AG04449 (cell line): ENCODE measurements at places on chromosomes 2 and 18.

- no peak for DNase-seq
Measured at GRCh38 chr2:26725521-26725820, 32.9 kb downstream of the KCNK3 start.

DNA sequence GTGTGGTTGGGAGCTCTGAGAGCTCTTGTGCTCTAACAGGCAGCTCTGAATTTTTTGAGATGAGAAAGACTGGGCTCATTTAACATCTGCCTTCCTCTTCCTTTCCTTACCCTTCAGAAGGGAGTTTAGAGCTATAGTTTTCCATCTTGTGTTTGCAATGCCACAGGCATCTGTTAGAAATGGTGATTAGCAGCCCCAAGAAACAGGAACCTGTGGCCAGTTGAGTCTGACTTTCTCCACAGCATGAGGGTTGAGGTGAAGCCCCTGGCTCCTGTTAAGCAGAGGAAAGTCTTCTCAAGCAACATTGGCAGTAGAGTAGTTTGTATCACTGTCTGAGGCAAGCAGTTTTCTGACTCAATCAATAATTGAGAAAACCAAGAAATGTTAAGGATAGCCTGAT lies 577.4 kb downstream of the ZEB2 start:
- DNase-seq: no peak

DNA sequence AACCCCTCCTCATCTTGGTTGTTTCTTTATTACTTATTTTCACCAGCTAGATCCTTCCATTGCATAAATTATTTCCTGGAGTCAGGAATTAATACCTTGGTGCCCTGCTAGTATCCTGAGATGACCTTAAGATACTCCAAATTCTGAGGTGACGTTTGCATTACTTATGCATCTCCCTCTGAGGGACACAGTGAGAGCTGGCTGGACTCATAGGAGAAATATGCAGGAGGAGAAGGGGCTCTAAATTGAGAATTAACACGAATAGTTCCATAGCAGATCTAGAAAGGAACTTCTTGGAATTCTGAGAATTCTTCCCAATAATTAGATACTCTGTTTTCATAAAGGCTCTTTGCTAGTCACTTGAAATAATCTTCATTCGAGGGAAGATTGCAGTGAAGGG lies 310.6 kb upstream of the ZEB2 start:
- peak; percentile 51 for DNase-seq

GRCh38 chr2:54708584-54709335 lies 14.7 kb upstream of the EML6 start:
- DNase-seq: no peak

- DNase-seq: no peak
Measured at GRCh38 chr2:180033993-180034894, 27.1 kb upstream of the CWC22 start.

DNA sequence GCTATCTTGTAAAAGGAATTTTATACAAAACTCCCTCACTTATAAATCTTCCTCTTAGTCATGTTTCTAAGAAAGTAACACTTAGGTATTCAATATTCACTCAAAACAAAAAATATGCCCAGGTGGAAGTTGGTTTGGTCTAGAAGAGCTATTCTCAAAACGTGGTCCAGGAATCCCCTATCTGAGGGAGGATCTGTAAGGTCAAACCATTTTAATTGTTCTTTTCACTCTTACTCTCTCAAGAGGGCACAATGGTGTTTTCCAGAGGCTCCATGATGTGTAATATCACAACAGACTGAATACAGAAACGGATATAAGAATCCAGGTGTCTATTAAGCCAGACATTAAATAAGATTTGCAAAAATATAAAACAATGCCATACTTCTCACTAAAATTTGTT lies 9.9 kb downstream of the MOB1A start:
- DNase-seq: no peak

- no peak for DNase-seq
Measured at GRCh38 chr2:20737505-20737904, 70.6 kb downstream of the GDF7 start.

DNA sequence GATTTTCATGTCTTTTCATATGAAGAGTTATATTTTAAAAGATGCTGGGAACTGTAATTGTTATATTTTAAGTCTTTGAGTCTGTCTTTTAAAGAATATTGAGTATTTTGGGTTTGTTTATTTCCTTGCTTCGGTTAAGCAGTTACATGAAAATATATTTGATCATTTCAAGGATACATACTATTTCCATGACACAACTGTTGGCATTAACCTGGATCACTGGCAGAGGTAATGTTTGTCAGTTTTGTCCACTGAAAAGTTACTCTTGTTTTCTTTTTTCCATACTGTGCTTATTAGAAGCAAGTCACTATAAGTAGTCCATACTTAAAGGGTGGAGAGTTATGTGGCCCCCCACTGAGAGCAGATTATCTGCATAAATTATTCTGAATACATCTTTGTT lies 1142.0 kb upstream of the TMEFF2 start:
- no peak for DNase-seq
